ENCODE measurements at places on chromosomes 2 and 18. TPM values are rescaled to one million over a fixed set of nuclear protein-coding genes. Genes with fewer than 3 reads are reported as not detected.

Gene SF3B6
- 112 TPM for total RNA-seq

GRCh38 chr18:11997466-11997865 is 16.2 kb downstream of the IMPA2 start:
- DNase-seq, result no peak

- peak; percentile 30 for DNase-seq
Measured at GRCh38 chr18:70188113-70188512, 17.4 kb downstream of the RTTN start.

DNA sequence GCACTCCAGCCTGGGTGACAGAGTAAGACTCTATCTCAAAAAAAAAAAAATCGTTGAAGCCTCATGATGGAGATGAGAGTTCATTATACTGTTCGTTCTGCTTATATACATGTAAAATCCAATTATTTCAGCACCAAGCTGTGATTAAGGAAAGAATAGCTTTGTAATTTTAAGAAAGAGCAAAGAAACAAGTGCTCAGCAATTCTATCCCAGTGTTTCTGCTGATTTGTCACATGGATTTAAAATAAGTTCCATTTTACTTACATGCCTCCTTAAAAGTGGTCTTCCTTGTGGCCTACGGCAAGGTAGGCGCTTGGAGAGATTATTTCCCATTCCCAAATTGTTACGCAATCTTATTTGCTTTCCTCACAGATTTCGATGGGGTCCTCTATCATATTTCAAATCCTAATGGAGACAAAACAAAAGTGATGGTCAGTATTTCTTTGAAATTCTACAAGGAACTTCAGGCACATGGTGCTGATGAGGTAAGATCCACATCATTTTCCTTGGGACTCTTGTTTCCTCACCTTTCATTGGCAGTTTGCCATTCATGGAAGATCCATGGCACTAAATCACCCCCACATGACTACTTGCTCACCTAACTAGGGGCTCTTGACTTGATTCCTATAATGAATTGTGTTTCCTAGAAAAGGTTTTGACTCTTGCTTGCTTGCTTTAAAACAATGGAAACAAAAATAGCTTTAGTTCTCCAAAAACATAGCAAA is 11.5 kb downstream of the ARPC2 start:
- no peak for DNase-seq

DNA sequence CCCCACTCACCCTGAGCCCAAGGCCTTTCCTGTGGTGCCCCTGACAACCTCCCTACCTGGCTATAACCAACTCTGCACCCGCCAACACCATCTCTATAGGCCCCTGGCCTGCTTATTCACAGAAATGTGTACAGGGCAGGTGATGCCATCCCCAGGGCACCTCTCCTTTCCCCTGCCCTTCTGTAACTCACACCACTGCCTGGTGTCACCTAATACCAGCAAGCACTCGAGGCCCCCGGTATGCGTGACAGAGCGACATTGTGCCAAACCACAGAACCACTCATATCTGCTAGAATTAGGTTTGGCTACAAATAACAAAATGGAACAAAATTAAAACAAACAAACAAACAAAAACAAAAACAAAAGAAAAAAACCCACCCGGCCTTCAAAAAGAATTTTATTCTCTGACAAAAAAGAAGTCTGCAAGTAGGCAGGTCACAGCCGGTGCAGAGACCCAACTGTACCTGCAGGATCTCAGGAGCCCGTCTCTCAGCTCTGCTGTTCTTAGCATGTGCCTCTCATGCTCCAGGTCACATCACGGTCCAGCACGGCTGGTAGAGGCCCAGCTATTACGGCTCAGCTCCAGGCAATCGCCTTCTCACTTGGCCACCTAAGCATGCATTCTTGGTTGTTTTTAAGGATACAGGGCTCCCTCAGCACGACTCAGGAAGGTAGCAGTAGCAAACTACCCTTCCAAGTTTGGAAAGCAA is 51.4 kb downstream of the FAM178B start:
- no peak for DNase-seq

Gene KIAA2012
- total RNA-seq, result under 0.01 TPM

Gene ABCG5
- total RNA-seq, result not detected

DNA sequence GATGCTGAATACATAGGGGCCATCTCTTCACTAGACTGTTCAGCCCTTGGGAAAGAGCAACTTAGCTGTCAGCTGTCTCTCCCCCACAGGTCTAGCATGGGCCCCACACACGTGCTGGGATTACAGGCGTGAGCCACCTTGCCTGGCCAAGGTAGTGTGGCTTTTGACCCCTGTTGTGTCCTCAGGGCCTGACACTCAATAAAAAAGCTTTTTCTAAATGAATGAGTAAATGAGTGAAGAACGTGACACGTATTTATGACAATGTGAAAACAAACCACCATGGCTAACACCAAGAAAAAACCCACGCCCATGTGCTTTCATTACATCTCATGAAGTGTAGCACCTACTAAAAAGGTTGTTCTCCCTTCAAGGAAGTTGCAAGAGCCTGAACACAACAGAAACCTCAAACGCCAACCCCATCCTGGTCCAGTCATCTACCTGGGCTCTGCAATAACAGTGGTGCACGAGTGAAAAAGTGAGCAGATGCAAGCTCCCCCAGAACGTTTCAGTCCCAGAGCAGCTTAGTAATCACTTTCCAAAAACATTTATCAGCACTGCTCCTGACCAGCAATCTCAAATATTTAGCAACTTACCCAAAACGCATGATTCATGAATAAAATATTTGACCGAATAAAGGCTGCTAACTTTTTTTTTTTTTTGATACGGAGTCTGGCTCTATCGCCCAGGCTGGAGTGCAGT is 3.4 kb downstream of the WDFY1 start:
- peak; percentile 52 for DNase-seq

GRCh38 chr2:135494503-135494902 is 36.5 kb downstream of the ZRANB3 start:
- peak; percentile 41 for DNase-seq

Gene SIX3
- total RNA-seq, result not detected

Gene CXCR4
- not detected for total RNA-seq

GRCh38 chr2:159873258-159873657 is 75.2 kb upstream of the CD302 start:
- DNase-seq, result no peak

- peak; percentile 48 for DNase-seq
Measured at GRCh38 chr2:105517814-105518705, 119.2 kb upstream of the FHL2 start.

Gene PHLPP1
- total RNA-seq, result 6.8 TPM

Gene IL36B
- not detected for total RNA-seq
